Activated CD4-positive, alpha-beta T cell treated with anti-CD3 and anti-CD28 coated beads, Interleukin-2, amount 50 U/mL, for 4 hours (primary cell): ENCODE measurements at places on chromosomes 4 and X.
A peak's percentile ranks its signal among the peaks of the same experiment; 100 is the strongest.

GRCh38 chr4:76305971-76306881, at the start of gene STBD1:
Gene STBD1, plus strand, starts transcription at chr4:76306733. Its CDS starts 37 bp downstream, at chr4:76306770.
- DNase-seq = peak; percentile 3

- DNase-seq = no peak
Measured at GRCh38 chr4:78369679-78370078, 181.9 kb upstream of the ANXA3 start.

DNA sequence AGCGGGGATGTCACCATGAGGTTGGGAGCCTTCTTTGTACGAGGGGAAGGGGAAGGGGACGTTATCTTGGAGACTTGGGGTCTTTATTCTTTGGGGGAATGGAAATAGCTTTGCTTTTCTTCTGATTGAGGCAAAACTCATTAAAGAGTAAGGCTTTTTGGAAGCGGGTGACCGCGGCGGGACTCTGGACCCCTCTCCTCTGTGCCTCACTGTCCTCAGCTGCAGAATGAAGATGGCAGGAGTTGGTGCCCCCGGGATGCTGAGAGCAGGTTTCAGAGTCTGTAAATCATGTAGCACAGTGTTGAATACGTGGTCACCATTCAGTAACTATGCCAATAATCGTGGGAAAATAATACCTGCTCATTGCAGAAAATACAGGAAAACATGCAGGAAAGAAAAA, 32.1 kb downstream of the HTT-AS start:
- DNase-seq = no peak

DNA sequence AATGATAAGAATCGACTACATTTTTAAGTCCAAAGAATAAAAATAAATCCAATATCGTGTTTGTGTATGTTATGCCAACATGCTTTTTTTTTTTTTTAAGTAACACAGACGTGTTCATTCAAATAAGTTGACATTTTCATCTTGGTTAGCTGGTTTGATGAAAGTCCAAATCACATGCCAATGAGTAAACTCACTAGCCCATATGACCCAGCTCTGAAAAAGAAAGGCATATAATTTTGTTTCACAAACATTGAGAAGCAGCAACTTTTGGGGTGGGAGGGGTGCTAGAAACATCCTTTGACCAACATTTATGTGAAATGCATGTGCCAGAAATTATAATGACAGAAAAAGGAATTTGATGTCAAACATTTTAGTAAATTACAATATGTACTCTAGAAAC, 61.6 kb upstream of the SPP1 start:
- DNase-seq = no peak

DNA sequence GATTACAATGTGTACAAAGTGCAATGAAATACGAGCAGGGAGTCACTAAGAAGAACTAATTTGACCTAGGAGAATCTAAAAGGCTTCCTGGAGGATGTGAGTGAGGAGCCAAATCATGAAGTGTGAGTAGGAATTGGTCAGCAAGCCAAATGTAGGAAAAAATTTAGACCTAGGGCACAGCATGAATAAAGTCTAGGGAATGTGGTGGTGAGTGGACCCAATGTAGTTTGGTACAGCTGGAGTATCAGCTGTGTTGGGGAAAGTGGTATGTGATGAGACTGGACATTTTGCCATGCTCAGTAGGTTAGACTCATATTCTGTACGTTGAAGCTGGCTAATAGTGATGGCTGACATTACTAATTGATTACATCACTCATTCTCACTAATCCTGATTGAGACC, 191.0 kb downstream of the AFF2 start:
- no peak for DNase-seq

DNA sequence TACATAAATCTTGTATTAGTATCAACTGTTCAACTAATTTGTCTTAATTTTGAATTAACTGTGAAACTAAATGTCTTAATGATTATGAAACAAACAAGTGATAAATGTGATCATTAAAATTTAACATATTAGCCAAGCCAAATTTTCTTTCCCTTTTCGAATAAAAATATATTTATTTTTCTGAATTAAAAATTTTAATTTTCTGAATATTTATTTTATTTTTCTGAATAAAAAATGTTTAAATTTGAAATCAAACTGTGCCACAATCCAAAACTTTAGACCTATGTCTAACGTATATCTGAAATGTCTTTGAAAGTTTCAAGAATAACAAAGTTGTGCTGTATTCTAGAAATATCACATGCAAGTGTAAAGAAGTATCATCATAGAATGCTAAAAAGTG, 4.7 kb downstream of the GABRA2 start:
- no peak for DNase-seq

DNA sequence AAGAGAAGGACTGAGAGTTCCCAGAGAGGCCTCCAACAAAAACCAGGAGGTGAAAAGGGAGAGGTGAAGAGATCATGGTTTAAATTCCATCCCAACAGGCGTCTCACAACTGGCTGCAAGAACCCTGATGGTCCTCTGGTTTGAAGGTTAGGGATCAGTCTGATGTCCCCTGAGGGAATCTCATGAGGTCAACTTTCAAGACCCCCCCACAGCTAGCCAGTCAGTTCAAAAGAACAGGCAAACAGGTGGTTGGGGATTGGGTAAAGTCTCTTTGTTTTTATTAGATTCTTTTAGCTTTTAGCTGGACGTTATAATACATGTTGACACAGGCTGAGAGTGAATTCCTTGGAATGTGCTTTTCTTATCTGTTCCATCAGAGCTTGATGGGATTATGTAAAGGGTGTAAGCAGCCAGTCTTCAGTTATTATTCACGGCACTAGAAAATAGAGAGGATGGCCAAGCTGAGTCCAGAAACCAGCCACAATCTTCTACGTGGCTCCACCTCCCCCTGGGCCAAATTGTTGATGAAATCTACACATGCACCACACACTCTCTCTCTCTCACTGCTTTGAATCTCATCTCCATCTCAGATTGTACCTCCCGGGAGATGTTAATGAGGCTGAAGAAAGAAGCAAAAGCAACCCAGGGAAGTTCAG, 20.8 kb downstream of the ENPP6 start:
- DNase-seq = no peak
